ENCODE measurements at places on chromosomes 12 and 14.

DNA sequence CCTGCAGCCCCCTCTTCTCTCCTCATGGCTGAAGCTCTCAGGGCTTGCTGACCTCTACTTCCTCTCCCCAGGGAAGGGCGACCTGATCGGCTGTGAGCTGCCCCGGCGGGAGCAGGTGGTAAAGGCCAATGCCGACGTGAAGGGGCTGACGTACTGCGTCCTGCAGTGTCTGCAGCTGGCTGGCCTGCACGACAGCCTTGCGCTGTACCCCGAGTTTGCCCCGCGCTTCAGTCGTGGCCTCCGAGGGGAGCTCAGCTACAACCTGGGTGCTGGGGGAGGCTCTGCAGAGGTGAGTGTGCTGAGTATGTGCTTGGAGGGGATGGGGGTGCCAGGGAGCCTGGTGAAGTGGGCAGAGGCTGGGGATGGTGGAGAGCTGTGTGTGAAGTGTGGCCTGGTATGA is 13.7 kb downstream of the MCRS1 start:
- no peak for DNase-seq

DNA sequence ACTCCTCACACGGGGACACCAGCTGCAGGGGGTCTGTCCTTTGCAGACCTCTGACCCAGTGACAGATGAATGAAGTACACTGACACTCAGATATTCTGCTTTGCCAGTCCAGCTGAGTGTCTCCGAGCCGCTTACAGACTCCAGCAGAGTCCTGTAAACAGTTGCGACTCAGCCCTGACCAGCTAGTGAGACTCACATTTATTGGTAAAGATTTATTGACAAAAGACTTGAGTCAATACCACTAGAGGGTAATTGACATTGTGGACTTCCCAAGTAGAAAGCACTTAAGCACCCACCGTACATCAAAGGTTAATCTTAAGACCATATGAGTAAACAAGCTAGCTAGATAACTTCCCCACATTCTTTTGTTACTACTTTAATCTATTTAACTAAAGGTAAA is 9.8 kb upstream of the FKBP4 start:
- DNase-seq, result no peak

GRCh38 chr14:97218691-97219430 is 421.7 kb downstream of the VRK1 start:
- no peak for DNase-seq

GRCh38 chr12:121240484-121241101 is 30.7 kb downstream of the P2RX4 start:
- peak; percentile 86 for DNase-seq

DNA sequence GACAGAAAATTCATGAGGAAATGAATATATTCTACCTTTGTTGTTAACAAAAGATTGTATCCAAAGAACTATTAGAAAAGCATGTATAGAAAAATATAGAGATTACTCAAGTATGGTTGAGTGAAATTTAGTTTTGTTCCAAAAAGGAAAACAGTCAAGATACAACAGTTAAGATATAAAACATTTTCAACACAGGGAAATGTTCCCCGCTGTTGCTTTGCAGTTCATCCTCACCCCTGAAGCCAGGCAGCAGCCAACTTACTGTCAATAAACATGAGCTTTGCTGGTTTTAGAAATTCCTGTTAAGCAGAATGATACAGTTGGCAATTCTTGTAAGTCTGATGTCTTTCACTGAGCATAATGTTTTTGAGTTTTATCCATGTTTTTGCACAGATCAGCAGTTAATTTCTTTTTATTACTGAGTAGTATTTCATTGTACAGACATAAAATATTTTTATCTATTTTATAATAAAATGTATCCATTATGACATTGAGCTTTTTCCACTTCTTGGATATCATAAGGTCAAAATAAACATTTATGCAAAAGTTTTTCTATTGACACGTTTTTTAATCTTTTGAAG is 1.2 kb upstream of the CLEC2B start:
- DNase-seq, result peak; percentile 35

- peak; percentile 95 for DNase-seq
These were observed 2.2 kb downstream of the ASIC1 start for GRCh38 chr12:50059440-50060119.
